ENCODE measurements at places on chromosomes 12 and 14.

- DNase-seq: no peak
Observed at GRCh38 chr12:19227190-19227879, 97.8 kb downstream of the PLEKHA5 start.

GRCh38 chr12:93819050-93819491 is 141.9 kb downstream of the CRADD start:
- DNase-seq: no peak

- no peak for DNase-seq
Observed at GRCh38 chr12:12996209-12996608, 3.9 kb downstream of the HEBP1 start.

- no peak for DNase-seq
Observed at GRCh38 chr12:40980427-40980961, 207.6 kb upstream of the PDZRN4 start.

- DNase-seq: no peak
Observed at GRCh38 chr12:92426332-92426731, 276.5 kb upstream of the PLEKHG7 start.

- DNase-seq: no peak
Observed at GRCh38 chr14:54711812-54712464, 145.0 kb downstream of the SAMD4A start.

DNA sequence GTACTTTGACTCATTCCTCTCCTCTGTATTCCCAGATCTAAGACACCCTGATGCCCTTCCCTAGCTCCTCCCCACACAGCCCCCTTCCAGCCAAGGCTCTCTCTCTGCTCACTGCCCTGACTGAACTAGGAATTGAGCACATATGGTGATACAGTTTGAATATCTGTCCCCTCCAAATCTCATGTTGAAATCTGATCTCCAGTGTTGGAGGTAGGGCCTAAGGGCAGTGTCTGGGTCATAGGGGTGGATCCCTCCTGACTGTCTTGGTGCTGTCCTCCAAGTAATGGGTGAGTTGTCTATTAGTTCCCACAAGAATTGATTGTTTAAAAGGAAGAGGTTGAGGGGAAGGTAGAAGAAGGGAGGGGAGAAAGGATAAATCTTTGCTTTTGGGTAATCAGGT is 17.4 kb downstream of the CMKLR1 start:
- no peak for DNase-seq

GRCh38 chr12:81953541-81953940 is 194.4 kb upstream of the PPFIA2 start:
- no peak for DNase-seq

DNA sequence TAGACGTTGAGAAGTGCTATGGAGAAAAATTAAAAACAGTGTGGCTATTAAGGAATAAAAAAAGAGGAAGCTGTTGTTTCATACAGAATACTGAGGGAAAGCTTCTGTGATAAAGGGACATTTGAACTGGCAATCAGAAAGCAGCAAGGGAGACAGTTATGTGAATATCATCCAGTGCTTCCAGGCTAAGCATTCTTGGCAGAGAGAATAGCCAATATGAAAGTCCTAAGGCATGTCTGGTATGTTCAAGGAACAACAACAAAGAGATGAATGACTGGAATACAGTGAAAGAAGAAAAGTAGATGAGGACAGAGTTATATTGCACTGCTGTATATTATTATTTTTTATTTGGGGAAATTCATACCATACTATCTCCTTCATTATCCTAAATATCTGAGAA is 23.9 kb downstream of the SCAF11 start:
- peak; percentile 54 for DNase-seq

Data from epithelial cell of proximal tubule (primary cell).